ENCODE measurements at places on chromosomes 7 and 10. TPM values are rescaled to one million over a fixed set of nuclear protein-coding genes. Genes with fewer than 3 reads are reported as not detected.
A peak's percentile ranks its signal among the peaks of the same experiment; 100 is the strongest.

The ZNF138 gene
- total RNA-seq, result 6.6 TPM

GRCh38 chr7:159128767-159129166, 15.9 kb downstream of the VIPR2 start:
- no peaks in the 10 kb centered on the region for H3K36me3 ChIP-seq
- no peaks in the 10 kb centered on the region for H3K4me1 ChIP-seq
- peaks cover 37% of the 10 kb centered on the region for H3K27me3 ChIP-seq
- no peak overlapping the region for H3K27ac ChIP-seq
- no peak overlapping the region for H3K4me3 ChIP-seq
- DNase-seq, result no peak

- no peaks in the 10 kb centered on the region for H3K36me3 ChIP-seq
- peaks cover 93% of the 10 kb centered on the region for H3K27me3 ChIP-seq
- H3K4me3 ChIP-seq, result peak within 1 kb of the TSS; percentile 46
- DNase-seq, result peak; percentile 34
These were observed at the start of gene RET for GRCh38 chr10:43076876-43077420. Gene RET, plus strand, starts transcription at chr10:43077069. Its CDS starts 190 bp downstream, at chr10:43077259.

GRCh38 chr7:50155755-50156154, 62.7 kb upstream of the ZPBP start:
- H3K4me3 ChIP-seq, result no peak overlapping the region
- H3K27me3 ChIP-seq, result no peaks in the 10 kb centered on the region
- no peaks in the 10 kb centered on the region for H3K36me3 ChIP-seq
